Thoracic aorta (tissue), 2 donors: ENCODE measurements at places on chromosomes 12 and 14. TPM values are rescaled to one million over a fixed set of nuclear protein-coding genes. Genes with fewer than 3 reads are reported as not detected.

GRCh38 chr12:26271024-26271423 is 75.7 kb downstream of the SSPN start:
- H3K27me3 ChIP-seq: no peaks in the 10 kb centered on the region
- no peak overlapping the region for H3K4me3 ChIP-seq
- peaks cover 21% of the 10 kb centered on the region for H3K4me1 ChIP-seq
- H3K27ac ChIP-seq: no peak overlapping the region
- no peaks in the 10 kb centered on the region for H3K36me3 ChIP-seq
- no peak for DNase-seq

GRCh38 chr14:56211844-56212243 is 93.6 kb downstream of the PELI2 start:
- H3K27ac ChIP-seq: no peak overlapping the region
- H3K36me3 ChIP-seq: no peaks in the 10 kb centered on the region
- H3K4me1 ChIP-seq: peaks cover 3% of the 10 kb centered on the region
- H3K27me3 ChIP-seq: no peaks in the 10 kb centered on the region

GRCh38 chr14:66752109-66752508 is 244.2 kb downstream of the GPHN start:
- no peak overlapping the region for H3K4me3 ChIP-seq
- peaks cover 4% of the 10 kb centered on the region for H3K4me1 ChIP-seq
- no peak overlapping the region for H3K27ac ChIP-seq

GRCh38 chr12:115155665-115156645 is 472.0 kb upstream of the TBX3 start:
- no peak overlapping the region for H3K27ac ChIP-seq
- no peak for DNase-seq
- H3K4me1 ChIP-seq: no peaks in the 10 kb centered on the region
- H3K4me3 ChIP-seq: no peak overlapping the region
- no peaks in the 10 kb centered on the region for H3K36me3 ChIP-seq
- no peaks in the 10 kb centered on the region for H3K27me3 ChIP-seq

KRT2 gene
- not detected for total RNA-seq

CLEC4D gene
- not detected for total RNA-seq

DNA sequence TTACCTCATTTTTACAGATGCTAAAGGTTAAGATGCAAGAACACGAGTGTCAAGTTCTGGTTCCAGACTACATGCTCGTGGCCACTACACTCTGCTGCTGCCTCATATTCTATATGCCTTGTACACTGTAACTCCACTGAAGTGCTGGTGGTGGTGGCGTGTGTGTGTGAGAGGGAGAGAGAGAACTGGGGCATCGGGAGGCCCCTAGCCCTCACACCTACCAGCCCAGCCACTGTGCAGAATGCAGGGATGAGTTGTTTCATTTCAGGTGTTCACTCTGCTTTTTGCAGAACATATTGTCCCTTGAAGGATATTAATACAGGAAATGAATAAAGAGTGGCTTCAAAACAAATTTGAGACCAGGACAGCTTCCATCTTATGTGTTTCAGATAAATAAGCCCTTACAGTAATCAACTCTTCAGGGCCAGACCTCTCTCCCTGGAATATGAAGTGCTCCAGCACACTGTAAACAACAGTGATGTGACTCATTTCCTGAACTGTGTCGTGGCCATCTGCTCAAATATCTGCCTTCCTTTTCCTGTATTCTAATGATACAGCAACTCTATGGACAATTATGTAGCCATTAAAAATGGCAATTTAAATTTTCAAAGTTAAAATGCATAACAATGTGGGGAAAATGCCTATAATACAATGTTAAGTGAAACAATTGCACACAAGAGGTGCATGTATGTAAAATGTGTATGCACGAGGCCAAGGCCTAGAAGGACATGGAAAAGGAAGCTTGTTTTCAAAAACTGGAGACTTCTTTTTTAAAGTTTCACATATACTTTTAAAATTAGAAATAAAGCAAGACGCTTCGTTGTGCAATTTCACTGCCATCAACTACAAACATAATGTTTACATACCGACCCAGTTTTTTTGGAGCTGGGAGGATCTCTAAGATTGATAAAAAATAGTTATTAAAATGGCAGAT is 215.4 kb downstream of the PELI2 start:
- H3K4me1 ChIP-seq: peaks cover 17% of the 10 kb centered on the region
- no peak overlapping the region for H3K4me3 ChIP-seq
- H3K27ac ChIP-seq: peak overlapping the region; percentile 50
- DNase-seq: no peak
- no peaks in the 10 kb centered on the region for H3K36me3 ChIP-seq

DNA sequence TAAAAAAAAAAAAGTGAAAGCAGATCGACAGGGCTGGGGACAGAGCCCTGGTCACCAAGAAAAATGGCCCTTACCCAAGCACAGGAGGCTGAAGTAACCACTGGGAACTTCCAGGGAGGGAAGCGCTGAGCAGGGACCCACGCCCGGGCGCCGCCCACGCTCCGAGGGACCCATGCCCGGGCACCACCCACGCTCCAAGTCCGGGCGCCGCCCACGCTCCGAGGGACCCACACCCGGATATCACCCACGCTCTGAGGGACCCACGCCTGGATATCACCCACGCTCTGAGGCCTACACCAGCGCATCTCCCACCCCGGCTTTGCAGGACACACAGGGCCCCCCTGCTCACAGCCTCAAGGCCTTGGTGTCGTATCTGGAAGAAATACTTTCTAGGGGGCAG is 25.7 kb downstream of the CHGA start:
- DNase-seq: no peak

CHURC1 gene
- total RNA-seq: 128 TPM

DNA sequence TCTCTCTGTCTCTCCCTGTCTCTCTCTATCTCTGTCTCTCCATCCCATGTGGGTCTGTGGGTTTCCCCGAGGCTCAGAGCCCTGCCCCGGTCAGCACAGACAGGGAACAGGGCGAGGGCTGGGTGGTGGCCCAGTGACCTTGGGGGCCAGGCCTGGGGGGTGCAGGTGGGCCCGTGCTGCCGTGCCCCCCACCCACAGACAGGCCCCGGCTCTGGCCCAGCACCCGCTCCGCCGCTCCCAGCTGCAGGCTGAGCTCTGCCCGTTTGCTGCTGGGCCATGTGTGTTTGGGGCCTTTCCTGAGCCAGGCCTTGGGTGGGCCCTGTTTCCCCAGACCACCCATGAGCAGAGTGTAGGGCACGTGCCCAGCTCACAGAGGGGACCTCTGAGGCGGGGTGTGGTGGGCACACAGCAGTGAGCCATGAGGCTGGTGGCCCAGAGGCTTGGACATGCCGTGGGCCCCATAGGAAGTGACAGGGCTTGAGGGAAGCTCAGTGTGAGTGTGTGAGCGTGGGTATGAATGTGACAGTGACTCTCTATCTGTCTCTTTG is 51.0 kb downstream of the TMEM121 start:
- DNase-seq: no peak
- no peaks in the 10 kb centered on the region for H3K27me3 ChIP-seq
- no peaks in the 10 kb centered on the region for H3K4me1 ChIP-seq
- H3K4me3 ChIP-seq: no peak overlapping the region
- H3K36me3 ChIP-seq: no peaks in the 10 kb centered on the region

DNA sequence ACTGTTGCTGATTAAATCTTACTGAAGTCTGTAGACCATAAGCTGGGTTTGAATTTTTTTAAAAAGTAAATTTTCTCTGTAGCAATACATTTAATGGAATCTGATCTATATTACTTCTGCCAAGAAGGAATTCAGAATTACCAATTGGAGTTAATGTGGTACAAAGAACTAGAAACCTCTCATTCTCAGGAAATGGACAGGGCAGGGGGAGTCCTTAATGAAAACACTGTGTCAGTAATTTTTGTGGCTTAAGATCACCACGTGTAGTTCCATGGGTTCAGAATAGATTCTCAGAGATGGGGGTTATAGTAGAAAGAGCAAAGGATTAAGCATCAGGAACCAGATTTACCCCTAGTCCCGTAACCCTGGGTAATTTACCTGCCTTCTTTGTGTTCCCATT is 30.3 kb downstream of the FBXL14 start:
- H3K36me3 ChIP-seq: no peaks in the 10 kb centered on the region
- no peaks in the 10 kb centered on the region for H3K27me3 ChIP-seq
- peaks cover 3% of the 10 kb centered on the region for H3K4me1 ChIP-seq
- H3K4me3 ChIP-seq: no peak overlapping the region

EDDM3A gene
- total RNA-seq: not detected

DNA sequence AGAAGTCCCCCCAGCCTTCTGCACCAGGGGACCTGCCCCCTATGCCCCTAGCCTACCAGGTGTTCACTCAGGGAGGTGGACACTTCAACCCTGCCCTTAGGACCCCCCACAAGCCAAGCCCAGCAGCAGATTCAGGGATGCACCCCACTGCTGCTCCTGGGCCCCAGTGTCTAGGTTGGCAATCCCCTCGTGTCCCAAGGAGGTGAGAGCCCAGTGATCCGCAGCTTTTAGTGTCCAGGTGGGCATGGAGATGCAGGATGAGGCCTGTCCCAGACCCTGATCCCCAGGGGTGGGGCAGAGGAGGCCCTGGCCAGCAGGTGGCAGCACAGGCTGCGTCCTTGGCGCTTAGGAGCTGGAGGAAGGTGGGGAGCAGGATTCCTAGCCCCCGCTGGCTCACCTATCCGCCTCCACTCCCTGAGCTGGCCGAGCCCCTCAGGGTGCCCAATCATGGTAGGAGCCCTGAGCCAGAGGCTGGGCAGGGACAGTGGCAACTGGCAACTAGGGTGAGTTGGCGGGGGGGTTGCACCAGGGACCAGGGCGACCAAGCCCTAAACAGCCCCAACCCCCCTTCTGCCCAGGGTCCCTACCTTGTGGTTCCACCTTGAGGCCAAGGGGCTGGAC is 4.1 kb downstream of the CKB start:
- peaks cover 18% of the 10 kb centered on the region for H3K4me1 ChIP-seq
- no peaks in the 10 kb centered on the region for H3K36me3 ChIP-seq
- H3K4me3 ChIP-seq: no peak overlapping the region
- DNase-seq: no peak

GRCh38 chr12:69095765-69096477 is 143.4 kb upstream of the CPSF6 start:
- no peaks in the 10 kb centered on the region for H3K36me3 ChIP-seq
- no peak overlapping the region for H3K27ac ChIP-seq
- H3K4me1 ChIP-seq: no peaks in the 10 kb centered on the region
- H3K4me3 ChIP-seq: no peak overlapping the region
- DNase-seq: no peak

TSPAN31 gene
- total RNA-seq: 115 TPM

GRCh38 chr14:77036484-77037214 is 8.1 kb upstream of the IRF2BPL start:
- H3K4me3 ChIP-seq: no peak overlapping the region
- H3K36me3 ChIP-seq: no peaks in the 10 kb centered on the region
- H3K4me1 ChIP-seq: peaks cover 78% of the 10 kb centered on the region
- H3K27me3 ChIP-seq: no peaks in the 10 kb centered on the region
- peak overlapping the region; percentile 30 for H3K27ac ChIP-seq
- DNase-seq: no peak

GRCh38 chr14:94054936-94055335 is 26.1 kb downstream of the DDX24 start:
- no peak overlapping the region for H3K4me3 ChIP-seq
- no peak for DNase-seq
- peaks cover 91% of the 10 kb centered on the region for H3K36me3 ChIP-seq
- no peaks in the 10 kb centered on the region for H3K27me3 ChIP-seq

DNA sequence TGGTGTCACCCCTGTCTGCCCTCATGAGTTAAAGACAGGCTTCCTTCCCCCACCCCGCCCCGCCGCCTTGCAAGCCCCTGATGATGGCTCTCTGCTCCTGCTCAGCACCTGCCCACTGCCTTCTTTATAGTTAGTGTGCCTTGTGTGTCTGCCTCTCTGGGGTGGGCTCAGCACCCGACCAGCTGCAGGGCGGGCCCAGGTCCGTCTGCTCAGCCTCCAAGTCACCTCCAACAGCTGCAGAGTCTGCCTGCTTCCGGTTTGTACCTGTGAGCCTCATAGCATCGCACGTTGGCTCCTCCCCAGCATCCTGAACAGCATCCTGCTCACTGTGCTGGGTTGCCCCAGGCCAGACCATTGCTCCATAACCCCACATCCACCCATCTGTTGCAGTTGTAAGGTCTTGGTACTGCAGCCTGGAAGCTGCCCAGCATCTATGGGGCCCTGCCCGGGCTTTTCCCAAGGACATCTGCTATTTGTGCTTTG is 3.5 kb downstream of the TGFB3 start:
- no peaks in the 10 kb centered on the region for H3K36me3 ChIP-seq
- no peaks in the 10 kb centered on the region for H3K27me3 ChIP-seq
- H3K4me3 ChIP-seq: peak overlapping the region; percentile 17
- peaks cover 57% of the 10 kb centered on the region for H3K4me1 ChIP-seq

CLEC1A gene
- total RNA-seq: 5.1 TPM

- DNase-seq: no peak
- no peaks in the 10 kb centered on the region for H3K4me1 ChIP-seq
- H3K4me3 ChIP-seq: no peak overlapping the region
- H3K27ac ChIP-seq: no peak overlapping the region
These were observed 274.0 kb upstream of the KITLG start for GRCh38 chr12:88854260-88854659.

SPIC gene
- total RNA-seq: not detected

GRCh38 chr12:88904705-88905104 is 324.4 kb upstream of the KITLG start:
- no peaks in the 10 kb centered on the region for H3K36me3 ChIP-seq
- no peak overlapping the region for H3K4me3 ChIP-seq
- no peaks in the 10 kb centered on the region for H3K4me1 ChIP-seq
- no peaks in the 10 kb centered on the region for H3K27me3 ChIP-seq
- DNase-seq: no peak

DNA sequence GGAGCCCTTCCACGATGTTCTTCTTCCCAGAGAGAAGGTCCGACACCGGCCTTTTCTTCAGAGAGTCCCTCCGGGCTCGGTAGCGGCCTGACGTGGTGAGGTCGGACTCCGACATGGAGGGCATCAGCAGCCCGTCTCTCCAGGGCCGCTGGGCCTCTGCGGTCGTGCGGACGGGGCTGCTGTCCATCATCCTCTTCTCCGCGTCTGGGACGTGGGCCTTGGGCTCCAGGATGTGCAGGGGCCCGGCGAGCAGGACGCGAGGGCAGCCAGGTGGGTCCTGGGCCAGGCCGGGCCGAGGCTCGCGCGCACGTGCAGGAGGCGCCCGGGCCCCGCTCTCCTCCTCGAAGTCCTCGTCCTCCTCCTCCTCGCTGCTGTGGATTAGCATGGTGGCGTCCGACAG is 75.9 kb downstream of the PTPN21 start:
- H3K27ac ChIP-seq: no peak overlapping the region
- H3K36me3 ChIP-seq: peaks cover 31% of the 10 kb centered on the region
- H3K4me1 ChIP-seq: no peaks in the 10 kb centered on the region

GRCh38 chr12:118356809-118357256 is 15.9 kb downstream of the TAOK3 start:
- no peaks in the 10 kb centered on the region for H3K27me3 ChIP-seq
- no peak overlapping the region for H3K27ac ChIP-seq
- DNase-seq: no peak
- no peak overlapping the region for H3K4me3 ChIP-seq
- peaks cover 18% of the 10 kb centered on the region for H3K4me1 ChIP-seq
